ENCODE measurements at places on chromosomes 5 and 9. TPM values are rescaled to one million over a fixed set of nuclear protein-coding genes. Genes with fewer than 3 reads are reported as not detected.

DNA sequence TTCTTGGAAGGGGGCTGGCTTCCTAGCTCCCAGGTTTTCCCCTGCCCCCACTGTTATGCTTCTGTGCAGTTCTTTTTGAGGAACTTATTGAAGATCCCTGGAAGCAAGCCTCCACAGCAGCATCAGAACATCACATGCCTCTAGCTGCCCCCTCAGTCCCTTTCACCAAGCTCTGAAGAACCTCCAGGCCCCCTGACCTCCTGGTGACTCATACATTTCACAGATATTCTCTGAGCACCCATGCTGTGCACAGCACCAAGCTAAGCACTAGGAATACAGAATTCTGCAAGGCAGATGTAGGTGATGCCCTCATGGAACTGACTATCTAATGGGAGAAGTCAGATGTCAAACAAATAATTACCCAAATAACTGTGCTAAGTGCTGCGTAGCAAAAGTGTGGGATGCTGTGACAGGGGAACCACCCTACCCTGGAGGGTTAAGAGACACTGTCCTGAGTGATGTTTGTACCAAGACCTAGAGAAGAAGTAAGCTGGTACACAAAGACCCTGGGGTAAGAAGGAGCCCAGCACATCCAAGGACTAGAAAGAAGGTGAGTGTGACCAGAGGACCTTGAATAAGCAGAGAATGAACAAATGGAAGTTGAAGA lies 213.7 kb upstream of the NR4A3 start:
- no peak overlapping the region for H3K27ac ChIP-seq
- no peak for DNase-seq
- no peak overlapping the region for H3K4me3 ChIP-seq
- H3K4me1 ChIP-seq, result peaks cover 10% of the 10 kb centered on the region

DNA sequence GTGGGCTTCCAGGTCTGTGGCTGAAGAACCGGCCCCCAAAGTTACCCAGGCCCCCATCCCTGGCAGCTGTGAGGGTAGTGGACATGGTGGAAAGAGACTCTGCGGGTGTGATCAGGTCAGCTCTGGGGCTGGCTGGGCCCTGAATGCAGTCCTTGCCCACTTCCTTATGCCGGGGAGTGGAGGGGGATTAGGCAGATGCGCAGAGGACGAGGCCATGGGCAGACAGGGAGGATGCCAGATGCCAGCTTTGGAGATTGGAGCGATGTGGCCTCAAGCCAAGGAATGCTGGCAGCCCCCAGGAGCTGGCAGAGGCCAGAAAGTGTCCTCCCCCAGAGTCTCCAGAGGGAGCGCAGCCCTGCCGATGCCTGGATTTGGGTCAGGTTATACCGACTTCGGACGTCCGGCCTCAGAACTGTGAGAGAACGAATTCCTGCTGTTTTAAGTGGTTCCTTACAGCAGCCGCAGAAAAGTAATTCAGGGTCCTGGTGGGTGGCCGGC lies 69.8 kb downstream of the ADAMTS2 start:
- no peak for DNase-seq
- no peaks in the 10 kb centered on the region for H3K4me1 ChIP-seq
- H3K4me3 ChIP-seq, result no peak overlapping the region
- H3K27ac ChIP-seq, result no peak overlapping the region
- H3K27me3 ChIP-seq, result no peaks in the 10 kb centered on the region

DNA sequence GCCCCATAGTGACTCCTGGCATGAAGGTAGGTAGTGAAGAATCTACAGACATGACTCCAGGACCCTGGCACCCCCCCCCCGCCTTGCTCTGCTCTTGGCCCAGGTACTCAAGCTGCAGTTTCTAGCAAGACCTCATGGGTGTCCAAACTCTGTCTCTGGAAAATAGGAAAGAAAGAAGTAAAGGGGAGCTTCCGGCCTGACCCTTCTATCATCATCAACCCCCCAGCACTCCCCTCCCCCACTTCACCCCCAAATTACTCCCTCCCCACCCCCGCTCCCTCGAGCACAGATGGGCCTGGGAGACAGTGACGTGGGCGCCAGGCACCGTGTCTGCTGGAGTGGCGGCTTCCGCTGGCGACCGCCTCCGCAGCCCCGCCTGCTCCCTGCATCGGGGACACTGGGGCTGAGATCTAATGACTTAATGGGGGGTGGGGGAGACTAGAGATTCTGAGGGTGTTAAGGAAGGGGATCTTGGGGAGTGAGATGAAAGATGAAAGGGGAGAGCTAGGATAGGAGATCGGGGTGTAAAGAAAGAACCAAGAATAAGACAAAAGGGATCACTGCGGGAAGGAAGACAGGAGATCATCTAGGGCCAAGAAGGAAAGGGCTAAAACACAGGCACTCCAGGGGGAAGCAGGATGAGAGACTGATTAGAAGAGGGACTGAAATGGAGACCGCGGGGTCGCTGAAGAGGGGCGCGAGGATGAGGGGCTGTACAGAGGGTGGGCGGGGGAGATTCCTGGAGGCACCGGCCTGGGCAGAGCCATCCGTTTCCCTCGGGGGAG lies 1.1 kb upstream of the DNAJB5 start:
- no peaks in the 10 kb centered on the region for H3K36me3 ChIP-seq
- DNase-seq, result peak; percentile 74
- peaks cover 51% of the 10 kb centered on the region for H3K4me1 ChIP-seq
- no peaks in the 10 kb centered on the region for H3K27me3 ChIP-seq

GRCh38 chr5:147208134-147208533 lies 26.7 kb upstream of the STK32A start:
- no peaks in the 10 kb centered on the region for H3K4me1 ChIP-seq
- no peaks in the 10 kb centered on the region for H3K36me3 ChIP-seq
- H3K27me3 ChIP-seq, result peaks cover 11% of the 10 kb centered on the region
- no peak for DNase-seq
- H3K27ac ChIP-seq, result no peak overlapping the region

LRRC70 gene
- total RNA-seq, result 0.42 TPM

IL13 gene
- total RNA-seq, result 119 TPM

IFNK gene
- total RNA-seq, result not detected

- H3K36me3 ChIP-seq, result no peaks in the 10 kb centered on the region
- H3K27me3 ChIP-seq, result peaks cover 11% of the 10 kb centered on the region
- no peak for DNase-seq
- no peak overlapping the region for H3K4me3 ChIP-seq
- no peak overlapping the region for H3K27ac ChIP-seq
- H3K4me1 ChIP-seq, result no peaks in the 10 kb centered on the region
These were observed 187.3 kb downstream of the DIRAS2 start for GRCh38 chr9:90455316-90455715.

GRCh38 chr9:89046832-89047231 lies 55.6 kb downstream of the S1PR3 start:
- no peak for DNase-seq
- H3K27me3 ChIP-seq, result peaks cover 7% of the 10 kb centered on the region
- H3K4me3 ChIP-seq, result no peak overlapping the region
- H3K27ac ChIP-seq, result no peak overlapping the region

GRCh38 chr9:76396597-76396996 lies 2.4 kb upstream of the RFK start:
- no peak overlapping the region for H3K27ac ChIP-seq
- H3K36me3 ChIP-seq, result peaks cover 14% of the 10 kb centered on the region
- H3K4me3 ChIP-seq, result no peak overlapping the region
- no peaks in the 10 kb centered on the region for H3K27me3 ChIP-seq
- DNase-seq, result no peak

GRCh38 chr5:180139731-180140055 lies 68.1 kb upstream of the RNF130 start:
- no peaks in the 10 kb centered on the region for H3K36me3 ChIP-seq
- no peak overlapping the region for H3K27ac ChIP-seq
- peaks cover 9% of the 10 kb centered on the region for H3K4me1 ChIP-seq
- peak; percentile 26 for DNase-seq
- no peak overlapping the region for H3K4me3 ChIP-seq

GRCh38 chr5:16550316-16550952 lies 66.4 kb downstream of the RETREG1 start:
- H3K36me3 ChIP-seq, result no peaks in the 10 kb centered on the region
- H3K4me1 ChIP-seq, result peaks cover 2% of the 10 kb centered on the region
- H3K27me3 ChIP-seq, result no peaks in the 10 kb centered on the region

FAM120AOS gene
- total RNA-seq, result 36.2 TPM

VAV2 gene
- total RNA-seq, result 5.1 TPM

IFNA10 gene
- total RNA-seq, result not detected

- no peak overlapping the region for H3K4me3 ChIP-seq
- H3K4me1 ChIP-seq, result peaks cover 22% of the 10 kb centered on the region
- no peak for DNase-seq
- no peaks in the 10 kb centered on the region for H3K27me3 ChIP-seq
These were observed 32.0 kb upstream of the EXOC3 start for GRCh38 chr5:410911-411517.

GRCh38 chr9:33220681-33221567 lies 19.0 kb upstream of the SPINK4 start:
- peak overlapping the region; percentile 42 for H3K27ac ChIP-seq
- H3K27me3 ChIP-seq, result peaks cover 19% of the 10 kb centered on the region
- no peak for DNase-seq

RASGRF2 gene
- 12.3 TPM for total RNA-seq

FOXD4L6 gene
- not detected for total RNA-seq

DNA sequence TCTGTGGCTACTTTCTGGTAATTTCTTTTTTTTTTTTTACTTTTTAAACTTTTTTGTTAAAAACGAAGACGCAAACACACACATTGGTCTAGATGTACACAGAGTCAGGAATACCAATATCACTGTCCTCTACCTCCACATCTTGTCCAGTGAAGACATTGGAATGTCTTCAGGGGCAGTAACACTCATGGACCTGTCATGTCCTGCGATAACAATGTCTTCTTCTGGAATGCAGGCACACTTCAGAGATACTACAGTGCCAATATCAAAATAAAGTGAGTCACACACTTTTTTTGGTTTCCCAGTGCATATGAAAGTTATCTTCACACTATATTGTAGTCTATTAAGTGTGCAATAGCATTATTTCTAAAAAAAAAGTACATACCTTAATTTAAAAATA lies 175.9 kb downstream of the ARRDC3 start:
- H3K27ac ChIP-seq, result no peak overlapping the region
- H3K36me3 ChIP-seq, result no peaks in the 10 kb centered on the region
- no peaks in the 10 kb centered on the region for H3K4me1 ChIP-seq
- no peak overlapping the region for H3K4me3 ChIP-seq
- peaks cover 4% of the 10 kb centered on the region for H3K27me3 ChIP-seq
- no peak for DNase-seq

DNA sequence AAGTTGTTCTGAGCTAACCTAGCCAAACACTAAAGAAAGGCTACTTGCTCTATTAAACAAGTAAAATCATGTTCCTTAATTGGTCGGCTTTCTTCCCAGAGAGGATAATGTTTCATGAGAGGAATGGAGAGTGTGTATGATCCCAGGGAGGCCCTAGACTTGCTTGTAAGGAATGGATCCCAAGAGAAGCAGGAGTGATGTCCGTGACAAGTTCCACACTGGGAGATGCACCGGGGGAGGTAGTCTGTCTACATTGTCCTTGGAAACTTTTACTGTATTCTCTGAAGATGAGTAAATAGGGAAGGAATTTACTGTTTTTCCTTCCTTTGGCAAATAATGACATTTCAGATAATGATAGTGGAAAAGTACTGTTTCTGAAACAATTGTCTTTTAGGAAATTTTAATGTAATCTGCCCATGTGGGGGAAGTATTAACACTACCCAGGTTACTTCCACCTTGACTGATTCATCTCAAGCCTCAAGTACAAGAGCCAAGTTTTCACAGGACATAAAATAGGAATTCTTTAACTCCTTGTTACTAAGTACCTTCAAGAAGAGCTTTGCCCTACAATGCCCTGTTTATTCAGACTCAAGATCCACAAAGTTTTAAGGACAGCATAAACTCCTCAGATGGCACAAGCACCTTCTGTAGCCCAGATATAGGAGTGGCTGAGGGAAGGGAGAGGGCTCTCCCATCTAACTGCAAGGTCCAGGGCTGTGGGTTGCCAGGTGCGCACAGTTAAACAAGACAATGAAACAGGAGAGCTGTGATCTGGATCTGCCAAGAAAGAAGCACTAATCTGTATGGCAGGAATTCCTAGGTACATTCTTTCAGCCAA lies 152.1 kb downstream of the GNA14 start:
- H3K36me3 ChIP-seq, result no peaks in the 10 kb centered on the region
- H3K4me1 ChIP-seq, result no peaks in the 10 kb centered on the region
- no peak for DNase-seq

HNRNPA0 gene
- total RNA-seq, result 34.0 TPM

DNA sequence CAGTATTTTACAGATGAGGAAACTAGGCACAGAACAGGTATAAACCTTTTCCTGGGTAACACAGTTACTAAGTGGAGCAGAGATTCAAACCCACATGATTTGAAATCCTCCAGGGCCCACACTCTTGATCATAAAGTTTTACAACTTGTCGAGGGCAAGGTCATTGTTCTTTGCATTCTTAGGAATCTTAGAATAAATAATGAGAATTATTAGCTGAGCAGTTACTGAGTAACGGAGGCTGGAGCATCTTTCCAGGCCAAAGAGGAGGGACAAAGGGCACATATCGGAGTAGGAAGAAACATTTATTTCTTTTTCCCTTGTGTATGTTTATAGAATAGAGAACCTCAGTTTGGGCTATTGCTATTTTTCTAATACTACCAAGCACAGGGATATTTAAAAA lies 27.1 kb upstream of the F2R start:
- no peak overlapping the region for H3K27ac ChIP-seq
- no peak for DNase-seq
- H3K4me1 ChIP-seq, result peaks cover 26% of the 10 kb centered on the region
- peaks cover 70% of the 10 kb centered on the region for H3K36me3 ChIP-seq
- no peak overlapping the region for H3K4me3 ChIP-seq

OTULINL gene
- 61.5 TPM for total RNA-seq

DDX4 gene
- 0.29 TPM for total RNA-seq

GRCh38 chr5:132206782-132207181 lies 20.9 kb downstream of the P4HA2 start:
- H3K4me3 ChIP-seq, result no peak overlapping the region
- no peaks in the 10 kb centered on the region for H3K27me3 ChIP-seq
- no peak overlapping the region for H3K27ac ChIP-seq
- no peak for DNase-seq
- peaks cover 2% of the 10 kb centered on the region for H3K36me3 ChIP-seq
- H3K4me1 ChIP-seq, result peaks cover 4% of the 10 kb centered on the region

GRCh38 chr9:8205576-8205975 lies 406.0 kb upstream of the DMAC1 start:
- peaks cover 5% of the 10 kb centered on the region for H3K4me1 ChIP-seq
- H3K4me3 ChIP-seq, result no peak overlapping the region
- no peak overlapping the region for H3K27ac ChIP-seq
- no peaks in the 10 kb centered on the region for H3K27me3 ChIP-seq

AQP7 gene
- not detected for total RNA-seq

MED27 gene
- total RNA-seq, result 28.2 TPM

GNA14 gene
- total RNA-seq, result not detected
